ENCODE measurements at places on chromosomes 3 and 15.

GRCh38 chr15:71239592-71240364 is 124.5 kb downstream of the THSD4 start:
- no peak for DNase-seq

- no peak for DNase-seq
These were observed 441.3 kb downstream of the MAGI1 start for GRCh38 chr3:65597226-65597951.

DNA sequence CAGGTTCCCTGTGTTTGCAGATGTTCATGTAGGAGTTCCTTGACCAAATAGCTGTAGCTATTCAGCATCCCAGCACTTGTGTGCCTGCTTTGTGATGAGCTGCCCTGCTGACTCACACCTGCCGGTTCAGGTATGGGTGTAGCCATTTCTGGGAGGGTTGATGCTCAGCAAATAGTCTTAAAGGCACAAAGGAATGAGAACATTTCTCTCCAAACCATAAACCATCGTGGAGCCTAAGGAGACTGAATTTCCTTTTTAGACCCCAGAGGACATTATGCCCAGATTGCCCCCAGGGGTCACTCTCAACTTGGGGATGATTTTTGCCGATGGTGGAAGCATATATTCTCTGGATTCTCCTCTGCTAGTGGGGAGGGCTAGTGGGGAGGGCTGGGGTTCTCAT is 80.6 kb downstream of the ADAMTSL3 start:
- DNase-seq, result no peak

GRCh38 chr3:58535531-58536500 is 1.2 kb downstream of the ACOX2 start:
- peak; percentile 28 for DNase-seq

- DNase-seq, result no peak
These were observed 96.5 kb downstream of the SMAD6 start for GRCh38 chr15:66798426-66799061.

DNA sequence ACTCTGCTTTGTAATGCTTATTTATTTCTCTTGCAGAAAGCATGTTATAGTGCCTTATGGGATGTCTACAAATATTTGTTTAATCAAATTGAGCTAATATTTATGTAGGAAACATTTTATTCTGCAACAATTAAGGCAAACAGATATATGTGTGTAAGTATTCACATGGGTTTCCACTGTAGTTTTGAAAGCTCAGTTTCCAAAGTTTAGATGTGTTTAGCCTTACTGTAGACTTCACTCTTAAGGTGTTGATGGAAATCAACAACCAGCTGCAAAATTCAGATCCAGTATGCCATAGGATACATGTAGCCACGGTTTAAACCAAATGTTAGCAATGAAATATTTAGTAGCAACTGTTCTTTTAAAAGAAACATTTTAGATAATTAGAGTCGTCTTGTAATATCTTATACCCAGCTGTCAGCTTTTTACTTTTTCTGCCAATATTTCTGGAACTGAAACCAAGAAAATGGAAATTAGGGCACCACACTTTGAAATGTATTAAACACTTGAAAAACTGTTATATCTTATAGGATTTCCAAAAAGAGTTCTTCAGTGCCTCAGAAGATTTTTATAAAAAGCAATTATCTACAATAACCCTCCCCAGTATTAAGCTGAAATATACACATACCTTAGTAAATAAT is 18.5 kb downstream of the PIK3CA start:
- no peak for DNase-seq

GRCh38 chr15:60822403-60822802 is 343.5 kb upstream of the ICE2 start:
- no peak for DNase-seq

DNA sequence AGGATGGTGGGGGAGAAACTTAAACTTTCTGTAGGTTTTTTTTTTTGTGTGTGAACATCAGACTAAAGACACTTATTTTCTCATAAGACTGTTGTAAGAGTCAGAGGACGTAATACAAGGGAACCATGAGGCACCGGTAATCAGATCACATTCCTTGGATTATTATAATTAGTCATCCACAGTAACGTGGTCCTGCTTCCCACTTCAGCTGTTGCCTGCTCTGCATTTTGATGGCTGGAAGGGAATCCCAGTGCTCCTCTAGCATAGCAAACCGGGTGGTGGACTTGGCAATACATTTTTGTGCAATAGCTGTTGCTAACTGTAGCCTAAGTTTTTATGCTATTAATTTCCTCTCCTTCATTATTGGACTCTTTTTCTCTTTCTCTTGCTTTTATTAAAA is 294.8 kb downstream of the NR2F2 start:
- DNase-seq, result no peak

Data from KG1 (cell line).